CD4-positive, alpha-beta memory T cell (primary cell): ENCODE measurements at places on chromosomes 3 and 15. TPM values are rescaled to one million over a fixed set of nuclear protein-coding genes. Genes with fewer than 3 reads are reported as not detected.

DNA sequence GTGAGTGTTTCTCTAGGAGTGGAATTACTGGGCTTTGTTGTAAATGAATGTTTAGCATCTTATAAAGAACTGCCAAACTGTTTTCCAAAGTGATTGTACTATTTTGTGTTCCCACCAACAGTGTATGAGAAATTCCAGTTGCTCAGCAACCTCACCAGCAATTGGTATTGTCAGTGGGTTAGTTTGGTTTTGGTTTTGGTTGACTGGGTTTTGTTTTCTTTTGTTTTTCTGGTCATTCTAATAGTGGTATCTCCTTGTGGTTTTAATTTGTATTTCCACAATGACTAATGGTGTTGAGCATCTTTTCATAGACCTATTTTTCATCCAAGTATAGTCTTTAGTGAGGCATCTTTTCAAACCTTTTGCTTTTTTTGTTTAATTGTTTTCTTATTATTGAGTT, 27.1 kb downstream of the FILIP1L start:
- no peak for DNase-seq

DNA sequence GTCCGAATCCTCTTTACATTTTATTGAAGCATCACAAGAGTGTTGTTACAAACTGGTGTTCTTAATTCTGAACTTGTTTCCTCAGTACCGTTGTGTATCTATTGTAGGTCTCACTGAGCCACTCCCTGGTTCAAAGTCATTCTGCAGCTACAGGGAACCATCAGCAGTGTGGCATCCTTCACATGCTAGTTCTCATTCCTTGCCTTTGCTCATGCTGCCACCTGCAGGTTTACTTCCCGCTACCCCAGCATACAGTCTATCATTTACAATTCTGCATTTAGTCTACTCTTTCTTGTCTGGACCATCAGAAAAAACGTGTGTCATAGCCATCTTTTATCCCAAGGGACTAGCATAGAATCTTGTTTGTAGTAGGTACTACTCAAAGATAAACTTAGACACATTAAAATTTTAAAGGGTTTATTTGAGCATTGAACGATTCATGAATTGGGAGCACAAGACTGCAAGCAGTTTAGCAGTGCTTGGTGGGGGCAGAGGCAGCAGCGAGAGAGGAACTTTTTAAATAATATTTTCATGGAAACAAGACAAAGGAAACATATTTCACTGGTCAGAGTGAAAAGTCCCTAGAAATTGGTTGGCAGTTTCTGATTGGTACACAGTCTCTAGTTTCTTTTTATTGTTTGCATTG, 402.1 kb downstream of the CADM2 start:
- DNase-seq, result no peak

CHRNA7 gene
- total RNA-seq, result not detected

DNA sequence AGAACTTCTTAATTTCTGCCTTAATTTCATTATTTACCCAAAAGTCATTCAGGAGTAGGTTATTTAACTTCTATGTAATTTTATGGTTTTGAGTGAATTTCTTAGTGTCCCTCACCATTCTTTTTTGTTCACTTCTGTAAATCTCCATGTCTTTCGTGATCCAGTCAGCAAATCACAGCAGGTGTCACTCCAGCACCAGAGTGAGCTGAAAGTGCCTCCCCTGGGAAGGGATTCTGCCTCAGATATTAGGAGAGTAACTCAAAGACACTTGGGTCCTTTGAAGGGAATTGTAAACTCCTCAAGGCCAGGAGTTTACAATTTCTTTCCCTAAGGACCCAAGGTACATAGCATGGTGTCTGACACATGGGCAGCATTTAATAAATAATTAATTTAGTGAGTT, 207.6 kb upstream of the AZI2 start:
- DNase-seq, result no peak

- no peak for DNase-seq
These were observed 5.4 kb upstream of the HEG1 start for GRCh38 chr3:125061170-125061569.

GRCh38 chr3:140088513-140088912, 153.5 kb downstream of the CLSTN2 start:
- DNase-seq, result no peak

DNA sequence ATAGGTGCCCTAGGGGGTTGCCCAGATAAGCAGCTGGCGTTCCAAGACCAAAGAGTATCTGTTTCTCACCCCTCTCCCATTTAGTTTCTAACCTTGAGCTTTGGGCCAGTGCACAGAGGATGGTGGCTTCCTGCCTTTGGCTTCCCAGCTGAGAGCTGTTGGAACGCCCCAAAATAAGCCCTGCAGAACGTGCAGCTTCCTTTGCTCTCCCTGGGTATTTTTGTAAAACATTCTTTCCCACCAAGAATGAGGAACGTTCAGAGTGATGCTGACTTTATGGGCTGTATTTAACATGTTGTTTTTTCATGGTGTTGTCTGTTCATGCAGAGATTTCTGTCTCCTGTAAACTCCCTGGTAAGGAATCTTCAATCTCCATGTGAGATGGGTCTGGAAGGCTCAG, 63.8 kb downstream of the LPP start:
- no peak for DNase-seq

DNA sequence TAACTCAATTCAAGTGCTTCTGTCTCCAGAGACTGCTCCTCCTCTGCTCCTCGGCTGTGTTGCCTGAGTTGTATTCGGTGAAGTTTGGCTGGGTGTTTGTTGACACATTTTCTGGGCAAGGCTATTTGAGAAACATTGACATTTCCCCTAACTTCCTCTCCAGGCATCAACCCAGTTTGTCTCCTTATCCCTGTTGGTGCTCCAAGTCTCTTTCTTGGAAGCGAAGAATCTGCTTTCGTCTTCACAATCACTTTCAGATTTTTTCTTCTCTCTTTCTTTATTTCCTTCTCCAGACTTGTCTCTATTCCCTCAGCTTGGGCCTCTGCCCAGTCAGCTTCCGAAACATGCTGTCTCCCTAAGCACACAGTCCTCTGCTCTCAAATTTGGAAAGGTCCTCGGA, 84.7 kb downstream of the ETV5 start:
- DNase-seq, result no peak
